ENCODE measurements at places on chromosomes 3 and 15.

GRCh38 chr3:151301787-151302186, 14.8 kb downstream of the GPR87 start:
- DNase-seq, result no peak

GRCh38 chr3:9600597-9600996, 47.0 kb upstream of the LHFPL4 start:
- DNase-seq, result no peak

GRCh38 chr3:187017511-187018230, 87.3 kb downstream of the ST6GAL1 start:
- DNase-seq, result no peak

GRCh38 chr3:32457971-32458471, 44.6 kb downstream of the CMTM6 start:
- no peak for DNase-seq

DNA sequence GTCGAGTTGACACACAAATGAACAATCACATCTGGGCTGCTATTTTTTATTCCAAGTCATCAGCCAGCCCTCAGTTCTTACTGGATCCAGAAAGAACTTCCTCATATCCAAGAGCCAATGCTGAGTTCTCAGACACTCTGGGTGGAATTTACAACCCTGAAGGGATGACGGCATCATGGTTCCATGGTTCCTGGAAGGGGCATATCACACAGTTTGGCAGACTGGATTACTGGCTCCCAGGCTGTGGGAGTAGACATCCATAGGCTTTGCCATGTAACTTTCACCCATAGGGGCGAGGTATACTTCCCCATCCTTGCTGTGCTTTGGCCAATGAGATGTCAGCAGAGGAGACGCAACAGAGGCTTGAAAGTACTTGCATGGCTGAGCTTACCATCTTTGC, 26.9 kb upstream of the KBTBD12 start:
- DNase-seq, result no peak

- DNase-seq, result no peak
Observed at GRCh38 chr3:38459499-38460048, 5.9 kb downstream of the ACVR2B start.

GRCh38 chr3:28109829-28110228, 131.6 kb upstream of the CMC1 start:
- no peak for DNase-seq

GRCh38 chr3:155548195-155548594, 196.7 kb downstream of the PLCH1 start:
- DNase-seq, result no peak

GRCh38 chr3:78645628-78646310, 1122.0 kb downstream of the ROBO1 start:
- no peak for DNase-seq

GRCh38 chr3:138440121-138440521, 5.7 kb downstream of the ESYT3 start:
- no peak for DNase-seq

- no peak for DNase-seq
Observed at GRCh38 chr3:146502887-146503460, 33.6 kb upstream of the PLSCR2 start.

GRCh38 chr3:27713078-27713423, 9.1 kb downstream of the EOMES start:
- no peak for DNase-seq

DNA sequence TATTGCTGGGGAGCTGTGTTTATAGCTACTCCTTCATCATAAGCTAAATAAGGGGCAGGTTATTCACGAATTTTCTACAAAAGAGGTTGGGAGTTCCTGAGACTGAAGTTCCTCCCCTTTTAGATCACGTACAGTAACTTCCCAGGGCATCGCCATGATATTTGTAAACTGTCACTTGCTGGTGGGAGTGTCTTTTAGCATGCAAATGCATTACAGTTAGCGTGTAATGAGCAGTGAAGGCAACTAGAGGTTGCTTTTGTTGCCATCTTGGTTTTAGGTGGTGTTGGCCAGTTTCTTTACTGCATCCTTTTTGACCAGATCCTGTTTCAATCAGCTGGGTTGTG, 64.4 kb downstream of the IL12A start:
- no peak for DNase-seq

- no peak for DNase-seq
Observed at GRCh38 chr3:138135833-138136194, 3.6 kb upstream of the A4GNT start.

- peak; percentile 9 for DNase-seq
Observed at GRCh38 chr3:10366651-10367101, 45.8 kb upstream of the SEC13 start.

DNA sequence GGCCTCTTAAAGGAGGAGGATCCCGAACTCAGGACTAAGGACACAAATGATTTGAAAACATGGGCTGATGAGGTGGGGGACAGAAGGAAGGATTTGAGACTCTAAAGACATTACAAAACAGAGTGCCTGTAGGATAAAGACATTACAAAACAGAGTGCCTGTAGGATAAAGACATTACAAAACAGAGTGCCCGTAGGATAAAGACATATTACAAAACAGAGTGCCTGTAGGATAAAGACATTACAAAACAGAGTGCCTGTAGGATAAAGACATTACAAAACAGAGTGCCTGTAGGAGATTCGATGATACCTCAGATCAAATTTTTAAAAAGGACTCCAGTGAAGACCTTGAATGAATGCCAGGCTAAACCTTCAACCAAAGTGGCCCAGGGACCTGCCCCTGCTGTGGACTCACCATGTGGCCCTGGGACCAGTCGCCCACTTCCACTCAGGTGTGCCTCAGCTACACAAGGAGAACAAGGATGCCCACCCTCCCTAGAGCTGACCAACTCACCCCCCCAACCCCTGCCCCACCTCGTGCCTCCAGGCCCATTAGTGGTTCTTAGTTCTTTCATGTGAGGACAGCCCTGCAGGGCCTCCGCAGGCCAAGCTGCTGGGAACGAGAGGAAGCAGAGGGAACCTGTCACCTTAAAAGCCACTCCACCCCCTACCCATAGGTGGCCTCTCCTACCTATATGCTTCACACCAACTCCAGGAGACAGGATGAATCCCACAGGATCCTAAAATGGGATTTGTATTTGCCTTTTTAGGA, 59.8 kb downstream of the SH3BP5 start:
- DNase-seq, result no peak

- no peak for DNase-seq
Observed at GRCh38 chr3:64638981-64639481, 48.8 kb downstream of the ADAMTS9 start.

DNA sequence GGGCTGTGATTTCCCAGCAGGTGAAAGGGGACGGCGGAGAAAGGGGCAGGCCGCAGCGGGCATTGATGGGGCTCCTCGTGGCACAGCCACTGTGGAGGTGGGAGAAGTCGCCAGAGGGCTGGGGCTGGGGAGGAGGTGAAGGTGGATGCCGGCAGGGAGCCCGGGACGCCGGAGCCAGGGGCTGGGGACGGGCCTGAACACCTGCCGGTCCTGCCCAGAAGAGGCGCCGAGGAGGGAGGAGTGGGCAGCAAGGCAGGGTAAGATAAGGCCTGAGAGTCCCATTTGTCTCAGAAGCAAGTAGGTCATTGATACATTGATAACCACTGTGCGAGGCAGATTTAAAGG, 571 bp upstream of the RARRES1 start:
- DNase-seq, result no peak

DNA sequence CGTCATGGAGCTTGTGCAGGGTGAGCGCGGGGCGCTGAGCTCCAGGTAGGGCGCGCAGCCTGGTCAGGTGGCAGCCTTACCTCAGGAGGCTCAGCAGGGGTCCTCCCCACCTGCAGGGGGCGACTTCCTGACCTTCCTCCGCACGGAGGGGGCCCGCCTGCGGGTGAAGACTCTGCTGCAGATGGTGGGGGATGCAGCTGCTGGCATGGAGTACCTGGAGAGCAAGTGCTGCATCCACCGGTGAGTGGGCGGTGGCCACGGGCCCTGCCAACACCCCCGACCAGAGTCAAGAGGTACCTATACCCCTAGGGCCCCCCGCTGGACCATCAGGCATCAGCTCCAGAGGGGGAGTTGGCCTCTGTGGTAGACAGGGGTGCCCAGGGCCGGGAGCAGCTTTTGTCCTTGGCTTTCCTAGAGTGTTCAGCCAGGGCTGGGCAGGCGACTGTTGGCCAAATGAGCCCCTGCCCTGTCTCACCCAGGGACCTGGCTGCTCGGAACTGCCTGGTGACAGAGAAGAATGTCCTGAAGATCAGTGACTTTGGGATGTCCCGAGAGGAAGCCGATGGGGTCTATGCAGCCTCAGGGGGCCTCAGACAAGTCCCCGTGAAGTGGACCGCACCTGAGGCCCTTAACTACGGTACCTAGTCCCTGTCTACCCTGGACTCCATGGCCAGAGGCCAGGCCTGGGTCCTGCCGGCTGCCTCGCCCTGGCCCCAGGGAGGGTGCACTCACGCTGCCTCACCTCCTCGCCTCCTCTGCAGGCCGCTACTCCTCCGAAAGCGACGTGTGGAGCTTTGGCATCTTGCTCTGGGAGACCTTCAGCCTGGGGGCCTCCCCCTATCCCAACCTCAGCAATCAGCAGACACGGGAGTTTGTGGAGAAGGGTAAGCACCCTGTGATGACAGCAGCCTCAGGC, 9.1 kb downstream of the FES start:
- no peak for DNase-seq

DNA sequence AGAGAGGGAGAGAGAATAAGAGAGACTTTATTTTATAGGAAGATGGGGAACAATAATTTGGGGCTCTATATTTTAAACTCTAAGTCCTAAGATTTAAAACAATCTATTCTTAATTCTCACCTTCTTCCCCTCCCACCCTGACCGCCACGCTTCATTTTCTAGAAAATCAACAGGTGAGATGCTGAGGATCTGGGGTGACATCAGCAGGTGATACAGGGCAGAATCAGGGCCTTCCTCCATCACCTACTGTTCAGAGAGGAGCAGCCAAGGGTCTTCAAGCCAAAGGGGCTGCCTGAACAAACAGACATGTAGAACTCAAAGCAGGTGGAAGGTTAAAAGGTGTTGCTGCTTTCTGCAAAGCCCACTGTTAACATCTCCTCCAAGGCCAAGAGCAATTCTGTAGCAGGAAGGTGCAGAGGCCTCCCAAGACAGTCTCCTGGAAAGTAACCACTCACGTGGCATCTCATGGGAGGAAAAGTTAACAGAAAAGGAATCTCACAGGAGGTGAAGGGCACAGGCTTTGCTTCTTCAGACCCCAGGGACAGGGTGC, 183.6 kb upstream of the TLE3 start:
- DNase-seq, result no peak

GRCh38 chr3:117483839-117484238, 774.3 kb downstream of the TUSC7 start:
- DNase-seq, result no peak

DNA sequence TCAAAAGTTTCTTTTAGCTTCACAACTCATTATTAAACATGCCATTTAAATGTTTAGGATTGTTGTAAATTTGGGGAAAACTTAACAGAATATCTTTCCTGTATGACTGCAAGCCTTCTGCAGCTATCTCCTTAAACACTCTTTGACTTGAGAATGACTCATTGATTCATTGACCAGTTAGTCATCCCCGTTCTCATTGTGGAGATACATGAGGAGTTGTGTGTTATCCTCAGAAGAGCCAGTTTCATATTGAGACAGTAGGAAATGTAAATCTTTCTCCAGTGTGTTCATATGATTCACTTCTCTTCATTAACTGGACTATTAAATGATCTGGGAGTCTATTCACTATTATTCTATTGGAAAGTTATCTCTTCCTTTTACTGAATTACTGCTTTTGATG, 83.0 kb downstream of the CRYGS start:
- DNase-seq, result no peak

- no peak for DNase-seq
Observed at GRCh38 chr15:47371939-47372338, 345.4 kb upstream of the SEMA6D start.

GRCh38 chr3:55556619-55557537, 69.8 kb upstream of the WNT5A start:
- DNase-seq, result no peak

DNA sequence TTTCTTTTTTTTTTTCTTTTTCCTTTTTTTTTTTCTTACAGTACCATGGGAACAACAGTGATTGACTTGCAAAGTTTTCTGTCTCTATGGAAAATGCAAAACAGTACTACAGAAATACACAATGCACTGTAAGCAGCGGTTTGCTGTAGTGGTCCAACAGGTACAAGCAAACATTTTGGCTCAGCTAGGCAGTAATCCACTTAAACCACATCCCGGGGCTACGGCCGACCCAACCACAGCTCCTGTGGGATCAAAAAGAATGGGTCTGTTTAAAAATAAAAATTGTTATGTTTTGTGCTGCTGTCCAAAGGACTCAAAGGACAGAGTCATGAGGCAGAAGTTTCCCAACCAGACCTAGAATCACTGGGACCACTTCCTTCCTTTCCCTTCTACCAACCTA, 667.1 kb upstream of the ADAMTS9 start:
- no peak for DNase-seq

DNA sequence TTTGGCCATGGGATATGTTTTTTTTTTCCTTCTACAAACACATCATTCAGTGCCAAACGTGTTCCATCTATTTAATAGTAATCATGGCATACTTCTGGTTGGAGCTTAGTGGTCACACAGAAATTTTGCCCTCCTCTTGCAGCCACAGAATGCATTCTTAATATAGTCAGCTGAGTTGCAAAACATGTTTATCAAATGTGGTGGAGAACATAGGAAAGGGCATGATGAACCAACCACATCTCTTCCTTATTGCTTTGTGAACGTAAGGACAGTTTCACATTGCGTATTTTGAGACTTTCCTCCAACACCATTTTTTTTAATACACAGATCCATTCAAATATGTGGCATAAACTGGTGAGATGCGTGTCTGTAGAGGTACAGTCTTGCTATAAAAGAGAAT, 106.8 kb downstream of the BBX start:
- DNase-seq, result no peak

- DNase-seq, result no peak
Observed at GRCh38 chr15:83653288-83653638, 660 bp upstream of the ADAMTSL3 start.

DNA sequence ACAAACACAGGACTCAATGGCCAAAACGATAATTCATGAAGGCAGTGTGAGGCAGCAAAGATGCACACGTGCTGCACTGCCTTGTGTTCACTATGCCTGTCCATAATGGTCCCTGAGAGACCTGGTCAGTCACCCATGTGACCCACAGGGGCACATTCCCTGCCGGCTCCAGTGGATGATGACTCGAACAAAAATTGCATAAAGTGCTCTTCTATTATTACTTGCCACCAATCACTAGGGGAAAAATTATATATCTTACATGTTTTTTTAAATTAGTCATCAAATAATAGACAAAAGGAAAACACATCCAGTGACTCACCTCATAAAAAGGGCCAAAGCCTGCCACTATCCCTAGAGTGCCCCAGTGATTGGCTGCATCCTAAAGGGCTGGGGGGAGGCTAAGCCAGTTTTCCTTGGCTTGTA, 47.5 kb downstream of the UBP1 start:
- DNase-seq, result no peak
